ENCODE measurements at places on chromosomes 3 and 15. TPM values are rescaled to one million over a fixed set of nuclear protein-coding genes. Genes with fewer than 3 reads are reported as not detected.

The BRPF1 gene
- 14.1 TPM for total RNA-seq

The PLOD2 gene
- 88.5 TPM for total RNA-seq

The LYZL4 gene
- 0.23 TPM for total RNA-seq

The EPHB1 gene
- total RNA-seq = 0.59 TPM

The DISP2 gene
- total RNA-seq = 0.12 TPM

The QTRT2 gene
- total RNA-seq = 8.8 TPM

The GOLGA8N gene
- 4.2 TPM for total RNA-seq

The SLC9C1 gene
- total RNA-seq = 0.70 TPM

The WDR93 gene
- total RNA-seq = not detected

Measured in smooth muscle cell of the coronary artery (primary cell).